ENCODE measurements at places on chromosomes 5 and 9.

DNA sequence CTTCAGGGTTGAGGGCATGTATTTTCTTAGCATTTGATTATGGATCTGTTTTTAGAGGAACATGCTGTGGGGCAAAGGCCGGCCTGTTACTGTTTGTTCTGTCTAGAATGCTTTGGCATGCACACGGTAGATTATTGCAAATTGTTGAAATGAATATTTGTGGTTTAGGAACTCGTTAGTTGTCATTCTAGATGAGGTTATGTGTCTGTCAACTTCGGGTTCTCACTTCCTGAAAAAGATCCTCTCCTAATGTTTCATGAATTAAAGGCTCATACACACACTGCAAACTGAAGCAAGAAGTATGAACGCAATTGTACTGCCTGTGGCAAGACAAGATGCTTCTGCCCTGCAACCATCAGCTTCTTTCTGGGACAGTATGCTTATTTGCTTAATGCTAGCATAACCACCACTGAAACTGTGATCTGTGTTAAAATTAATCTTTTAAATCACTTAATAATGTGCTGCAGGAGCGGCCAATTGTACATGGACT lies 99.6 kb downstream of the BASP1 start:
- DNase-seq = no peak

- no peak for DNase-seq
Measured at GRCh38 chr5:109324931-109325330, 84.8 kb downstream of the PJA2 start.

- DNase-seq = no peak
Measured at GRCh38 chr9:4130166-4130565, 169.7 kb downstream of the GLIS3 start.

GRCh38 chr9:70422371-70423043 lies 8.1 kb upstream of the KLF9 start:
- no peak for DNase-seq

GRCh38 chr9:33458444-33458843 lies 11.1 kb upstream of the AQP3 start:
- no peak for DNase-seq

- no peak for DNase-seq
Measured at GRCh38 chr5:93294199-93294598, 286.8 kb downstream of the NR2F1-AS1 start.

DNA sequence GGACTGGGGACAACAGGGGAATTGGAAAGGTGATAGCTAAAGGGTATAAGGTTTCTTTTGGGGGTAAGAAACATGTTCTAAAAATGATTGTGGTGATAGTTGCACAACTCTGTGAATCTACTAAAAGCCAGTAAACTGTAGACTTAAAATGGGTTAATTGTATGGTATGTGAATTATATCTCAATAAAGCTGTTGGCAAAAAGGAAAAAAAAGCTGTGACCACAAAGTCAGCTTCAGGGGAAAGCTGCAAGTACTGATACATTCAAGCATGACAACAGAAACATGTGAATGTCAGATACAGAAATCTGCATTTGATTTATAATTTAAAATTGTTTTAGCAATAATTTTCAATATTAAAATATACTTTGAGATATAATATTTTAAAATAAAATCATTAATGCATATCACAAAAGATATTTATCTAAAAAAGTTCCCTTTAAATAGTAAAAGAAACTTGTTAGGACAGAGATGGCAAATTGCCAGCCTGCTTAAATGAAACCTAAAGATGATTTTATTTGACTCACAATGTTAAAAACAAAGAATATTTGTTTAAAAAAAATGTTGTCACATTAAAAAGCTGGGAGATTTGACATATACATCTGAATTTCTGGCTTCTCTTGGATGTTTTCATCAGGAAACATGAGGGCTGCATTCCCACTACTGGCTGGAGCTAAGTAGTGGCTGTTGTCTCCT lies 66.0 kb downstream of the TBCA start:
- DNase-seq = no peak

GRCh38 chr5:20949636-20950035 lies 961.6 kb upstream of the CDH18 start:
- no peak for DNase-seq

DNA sequence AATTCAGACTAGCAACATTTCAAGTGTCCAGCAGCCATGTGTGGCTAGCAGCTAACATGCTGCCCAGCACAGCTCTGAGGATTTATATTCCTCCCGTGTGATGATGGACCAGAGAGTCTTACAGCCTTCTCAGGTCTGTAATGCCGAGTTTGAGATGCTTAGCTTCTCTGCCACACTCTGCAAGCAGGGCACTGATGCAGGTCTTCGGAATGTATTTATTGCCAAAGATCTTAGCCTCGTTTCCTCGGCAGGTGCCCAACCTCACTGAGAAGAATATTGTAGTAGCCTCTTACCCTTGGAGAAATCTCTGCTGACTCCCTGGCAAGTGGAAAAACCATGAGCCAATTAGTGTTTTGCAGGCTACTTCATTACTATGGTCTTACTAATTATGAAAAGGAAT lies 3.7 kb upstream of the RAI14 start:
- DNase-seq = no peak

DNA sequence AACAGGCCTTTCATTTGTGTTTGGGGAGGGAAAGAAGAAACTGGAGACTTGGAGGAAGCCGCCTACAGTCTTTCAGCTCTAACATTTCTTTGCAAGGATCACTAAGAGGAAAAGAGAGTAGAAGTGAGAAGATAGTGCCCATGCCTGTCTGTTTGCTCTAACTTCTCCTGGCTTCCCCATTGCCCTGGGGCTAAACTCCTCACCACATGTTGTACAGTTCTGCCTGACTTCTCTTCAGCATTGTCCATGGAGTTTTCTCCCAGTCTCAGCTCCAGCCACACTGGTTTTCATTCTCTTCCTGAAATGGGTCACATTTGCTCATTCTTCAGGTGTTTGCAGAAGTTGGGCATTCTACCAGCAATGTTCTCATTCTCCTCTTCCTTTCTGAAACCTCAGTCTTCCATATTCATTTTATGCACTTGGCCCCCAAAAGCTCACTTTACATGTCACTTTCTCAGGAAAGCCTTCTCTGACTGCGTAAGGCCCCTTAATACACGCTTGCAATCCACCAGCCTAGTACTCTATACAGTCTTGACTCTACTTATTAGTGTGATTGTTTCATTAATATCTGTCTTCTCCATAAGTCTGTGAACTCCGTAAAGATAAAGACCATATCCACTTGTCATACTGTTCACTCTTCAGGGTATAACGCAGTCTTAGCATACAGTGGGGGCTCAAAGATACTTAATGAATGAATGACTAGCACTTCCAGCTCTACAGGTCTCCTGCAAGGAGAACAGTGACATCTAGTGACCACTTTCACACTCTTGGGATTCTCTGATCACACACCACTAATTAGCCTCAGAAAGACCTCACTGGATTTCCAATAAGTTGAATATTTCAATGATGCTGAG lies 40.2 kb upstream of the TRIM32 start:
- no peak for DNase-seq

- no peak for DNase-seq
Measured at GRCh38 chr9:107294756-107295155, 11.7 kb downstream of the RAD23B start.

- no peak for DNase-seq
Measured at GRCh38 chr5:136810261-136810801, 445.0 kb upstream of the TRPC7 start.

- DNase-seq = no peak
Measured at GRCh38 chr5:77017668-77018067, 12.5 kb upstream of the AGGF1 start.
